SW 1271 (cell line): ENCODE measurements at places on chromosomes 5 and 9.

DNA sequence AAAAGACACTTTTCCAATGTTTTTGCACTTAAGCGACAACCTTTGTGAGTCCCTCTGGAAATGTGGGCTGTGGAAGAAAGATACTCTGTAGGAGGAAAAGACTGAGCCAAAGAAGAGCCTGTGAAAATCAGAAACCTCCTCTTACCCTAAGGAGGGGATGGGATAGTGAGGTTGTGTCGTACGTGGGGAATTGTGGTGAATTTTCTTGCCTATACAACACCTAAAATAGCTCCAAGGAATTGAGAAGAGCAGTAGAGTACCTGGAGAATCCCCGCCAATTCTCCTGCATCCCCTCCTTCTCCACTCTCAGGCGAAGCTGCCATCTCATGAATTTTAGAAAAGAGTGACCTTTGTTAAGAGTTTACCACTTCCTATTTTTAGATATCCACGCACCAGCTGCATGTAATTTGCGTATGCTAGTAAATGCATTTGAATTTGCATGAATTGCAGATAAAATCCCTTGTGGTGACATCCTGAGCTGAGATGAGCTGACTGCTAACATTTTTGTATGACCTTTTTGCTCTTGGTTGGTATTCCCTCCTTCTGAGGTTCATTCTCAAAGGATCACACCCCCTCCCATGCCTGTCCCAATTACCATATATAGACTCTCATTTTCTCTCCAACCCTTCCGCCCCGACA, 147.2 kb downstream of the PCSK5 start:
- no peak for DNase-seq

DNA sequence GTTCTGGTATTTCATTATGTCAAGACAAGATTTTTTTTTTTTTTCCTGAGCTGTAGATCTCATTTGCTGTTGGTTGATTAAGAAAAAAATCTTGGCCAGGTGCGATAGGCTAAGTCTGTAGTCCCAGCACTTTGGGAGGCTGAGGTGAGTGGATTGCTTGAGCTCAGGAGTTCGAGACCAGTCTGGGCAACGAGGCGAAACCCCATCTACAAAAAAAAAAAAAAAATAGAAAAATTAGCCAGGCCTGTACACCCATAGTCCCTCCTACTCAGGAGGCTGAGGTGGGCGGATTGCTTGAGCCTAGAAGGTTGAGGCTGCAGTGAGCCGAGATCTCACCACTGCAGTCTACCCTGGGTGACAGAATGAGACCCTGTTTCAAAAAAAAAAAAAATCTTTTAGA, 12.2 kb downstream of the CDC42SE2 start:
- no peak for DNase-seq

DNA sequence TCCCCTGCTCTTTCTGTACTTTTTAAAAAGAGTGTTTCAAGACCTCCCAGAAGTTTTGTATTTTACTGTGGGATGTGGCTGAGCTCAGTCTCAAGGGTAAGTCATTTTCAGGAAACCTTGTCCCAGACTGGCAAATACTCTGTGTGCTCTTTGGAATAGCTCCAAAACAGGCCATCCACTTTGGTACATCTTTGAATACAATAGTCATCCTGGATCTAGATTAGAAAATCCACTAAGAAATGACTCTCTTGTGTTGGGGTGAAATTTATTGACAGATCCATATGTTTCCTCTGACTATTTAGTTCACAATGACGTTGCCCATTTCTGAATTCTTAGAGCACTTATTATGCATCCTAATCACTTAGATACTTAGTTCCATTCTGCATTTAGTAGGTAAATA, 95.2 kb downstream of the PLCXD3 start:
- no peak for DNase-seq

- no peak for DNase-seq
Measured at GRCh38 chr5:93575461-93576414, 5.3 kb downstream of the NR2F1-AS1 start.

DNA sequence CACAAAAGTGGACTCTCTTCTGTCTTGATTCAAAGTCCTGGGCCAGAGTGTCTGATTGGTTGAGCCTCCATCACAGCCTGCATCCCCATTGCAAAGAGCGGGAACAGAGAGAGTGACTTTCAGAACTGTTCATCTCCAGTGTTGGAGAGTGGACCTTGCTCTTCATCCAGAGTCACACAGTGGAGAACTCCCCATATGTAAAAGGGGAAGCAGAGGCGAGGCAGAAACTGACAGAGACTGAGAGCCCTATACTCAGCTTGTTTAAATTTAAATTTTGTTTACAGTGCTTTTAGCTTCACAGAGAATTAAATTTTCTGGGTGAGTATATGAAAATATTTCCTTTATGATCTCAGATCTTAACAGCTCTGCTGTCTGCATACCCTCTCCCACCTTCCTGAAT, 70.0 kb upstream of the SSBP2 start:
- DNase-seq = no peak
